ENCODE measurements at places on chromosomes 5 and 9.

DNA sequence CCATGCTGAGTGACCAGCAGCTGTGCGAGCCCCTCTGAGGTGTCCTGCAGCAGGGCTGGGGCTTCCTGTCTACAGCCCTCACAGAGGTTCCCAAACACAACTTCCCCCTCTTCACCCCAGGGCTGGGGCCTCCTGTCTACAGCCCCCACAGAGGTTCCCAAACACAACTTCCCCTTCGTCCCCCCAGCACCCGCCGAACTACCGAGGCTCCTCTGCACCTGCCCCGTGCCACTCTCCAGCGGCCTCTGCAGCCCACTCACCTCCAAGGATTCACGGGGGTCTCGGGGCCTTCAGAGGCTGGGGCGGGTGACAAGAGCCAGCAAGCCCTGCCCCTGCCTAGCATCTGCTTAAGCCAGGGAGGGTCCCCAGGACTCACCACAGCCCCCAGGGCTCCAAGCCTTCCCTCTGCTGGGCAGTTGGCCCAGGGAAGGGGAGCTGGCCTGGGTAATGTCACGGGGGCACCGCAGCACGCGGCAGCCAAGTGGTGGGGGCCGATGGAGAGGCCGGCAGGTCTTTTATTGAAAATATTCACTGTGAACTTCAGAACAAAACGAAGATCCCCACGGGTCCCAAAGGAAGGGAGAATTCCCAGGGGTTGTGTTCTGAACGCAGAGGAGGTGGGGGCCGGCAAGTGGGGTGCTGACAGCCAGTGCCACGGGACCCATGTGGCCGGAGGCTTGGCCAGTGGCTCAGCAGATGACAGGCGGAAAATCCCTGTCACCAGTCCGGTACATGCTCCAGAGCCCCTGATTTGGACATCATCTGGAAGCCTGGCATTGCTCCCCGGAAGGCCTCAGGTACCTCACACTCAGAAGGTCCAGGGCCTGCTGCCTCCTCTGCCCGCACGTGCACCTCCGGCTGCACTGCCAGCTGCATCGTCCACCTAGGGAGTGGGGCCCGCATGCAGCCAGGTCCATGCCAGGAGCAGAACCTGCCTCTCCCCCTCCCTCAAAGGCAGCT lies 125.3 kb downstream of the ADAMTS2 start:
- DNase-seq, result no peak

- no peak for DNase-seq
Measured at GRCh38 chr9:107705521-107705920, 216.0 kb upstream of the KLF4 start.

DNA sequence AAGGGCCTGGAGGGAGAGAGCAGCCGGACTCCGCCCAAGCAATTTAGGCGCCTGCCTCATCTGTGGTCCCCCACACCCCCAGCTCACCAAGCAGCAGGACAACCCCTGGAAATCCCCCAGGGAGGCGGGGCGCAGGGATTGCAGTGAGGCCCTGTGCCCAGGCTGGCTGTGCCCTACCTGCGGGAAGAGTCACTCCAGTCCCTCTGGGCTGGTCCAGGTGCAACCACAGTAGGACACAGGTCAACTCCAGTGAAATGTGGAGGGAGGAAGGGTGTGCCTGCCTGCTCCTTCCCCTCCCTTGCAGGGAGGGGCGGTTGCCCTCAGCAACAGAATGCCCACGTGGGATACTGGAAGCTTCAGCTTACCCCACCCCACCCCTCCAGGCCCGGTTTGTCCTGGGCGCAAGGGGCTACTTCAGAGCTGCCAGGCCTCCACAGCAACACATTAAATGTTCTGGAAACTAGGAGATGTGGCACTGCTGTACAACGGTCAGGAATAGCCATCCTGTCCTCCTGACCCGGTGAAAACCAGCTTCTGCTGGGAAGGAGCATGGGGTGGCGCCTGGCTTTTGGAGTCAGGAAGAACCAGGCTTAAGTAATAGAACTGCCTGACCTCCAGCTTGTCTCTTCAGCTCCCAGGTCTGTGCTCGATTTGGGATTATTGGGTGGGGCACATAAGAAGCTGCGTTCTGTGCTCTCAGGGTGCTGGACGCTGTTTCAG lies 22.5 kb downstream of the ABO start:
- no peak for DNase-seq

DNA sequence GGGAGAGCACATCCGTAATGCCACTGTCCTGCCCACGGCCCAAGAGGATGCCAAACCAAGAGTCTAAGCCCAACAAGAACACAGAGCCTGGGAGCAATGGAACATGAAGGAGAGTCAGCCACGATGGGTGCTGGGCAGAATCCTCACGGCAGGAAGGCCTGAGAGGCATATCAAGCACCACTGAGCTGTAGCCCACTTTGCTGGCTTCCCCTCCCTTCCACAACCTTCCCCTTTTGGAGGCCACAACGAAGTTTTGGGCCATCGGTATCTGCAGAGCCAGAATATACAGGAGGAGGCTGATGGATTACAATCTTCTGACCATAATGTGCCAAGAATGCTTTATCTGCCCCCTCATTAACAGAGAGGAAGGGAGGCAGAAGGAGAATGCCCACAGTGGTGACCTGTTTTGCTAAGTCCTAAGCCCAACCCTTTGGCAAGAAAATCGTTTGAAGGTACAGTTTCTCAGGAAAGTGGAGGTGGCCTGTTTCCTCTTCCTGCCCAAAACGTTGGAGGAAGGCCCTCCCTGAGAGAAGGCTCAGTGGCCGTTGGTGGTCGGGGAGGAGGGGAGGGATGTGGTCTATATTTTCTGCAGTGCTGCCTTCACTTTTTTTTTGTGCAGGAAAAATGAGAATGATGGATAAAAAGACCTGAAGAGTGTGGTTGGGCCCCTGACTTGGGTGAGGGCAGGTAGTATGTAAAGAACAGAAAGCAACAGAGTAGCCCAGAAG lies 26.2 kb downstream of the MACROH2A1 start:
- DNase-seq, result no peak

GRCh38 chr5:88544671-88545070 lies 276.0 kb upstream of the TMEM161B start:
- DNase-seq, result no peak

GRCh38 chr5:127699416-127699815 lies 3.8 kb upstream of the CCDC192 start:
- DNase-seq, result no peak

DNA sequence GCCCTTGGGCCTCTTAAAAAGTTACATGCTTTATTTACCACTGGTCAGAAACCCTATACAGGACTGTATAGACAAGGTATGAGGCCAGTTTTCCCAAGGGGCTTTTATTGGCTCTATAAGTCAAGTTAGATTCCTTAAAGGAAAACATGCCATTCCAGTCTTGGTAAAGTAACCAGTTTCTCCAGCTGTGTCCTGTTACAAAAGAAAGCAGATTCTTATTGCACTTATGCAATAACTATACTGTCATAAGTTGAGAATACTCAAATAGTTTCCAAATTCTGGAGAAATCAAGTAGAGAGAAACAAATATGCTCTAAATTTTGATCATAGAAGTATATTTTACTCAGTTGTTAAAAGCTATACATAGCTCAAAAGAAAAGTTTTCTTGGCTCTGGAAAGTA lies 47.2 kb downstream of the PTGS1 start:
- no peak for DNase-seq

DNA sequence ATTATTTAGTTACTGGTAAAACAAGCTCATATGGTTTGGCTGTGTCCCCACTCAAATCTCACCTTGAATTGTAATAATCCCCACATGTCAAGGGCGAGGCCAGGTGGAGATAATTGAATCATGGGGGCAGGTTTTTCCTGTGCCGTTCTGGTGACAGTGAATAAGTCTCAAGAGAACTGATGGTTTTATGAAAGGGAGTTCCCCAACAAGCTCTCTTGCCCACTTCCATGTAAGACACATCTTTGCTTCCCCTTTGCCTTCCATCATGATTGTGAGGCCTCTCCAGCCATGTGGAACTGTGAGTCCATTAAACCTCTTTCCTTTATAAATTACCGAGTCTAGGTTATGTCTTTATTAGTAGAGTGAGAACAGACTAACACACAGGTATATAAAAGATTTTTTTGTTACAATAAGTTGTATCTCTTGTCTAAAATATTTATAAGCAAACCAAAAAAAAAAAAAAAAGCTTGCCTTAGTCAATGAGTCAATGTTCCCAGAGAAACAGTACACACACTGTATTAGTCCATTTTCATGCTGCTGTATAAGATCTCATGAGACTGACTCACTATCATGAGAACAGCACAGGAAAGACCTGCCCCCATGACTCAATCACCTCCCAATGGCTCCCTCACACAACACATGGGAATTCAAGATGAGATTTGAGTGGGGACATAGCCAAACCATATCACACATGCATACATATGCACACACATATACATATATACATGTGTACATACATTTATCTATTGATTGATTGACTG lies 138.3 kb downstream of the BASP1 start:
- no peak for DNase-seq

- DNase-seq, result no peak
Measured at GRCh38 chr5:60672693-60673264, 27.2 kb downstream of the DEPDC1B start.

GRCh38 chr5:171569065-171569712 lies 149.7 kb downstream of the FGF18 start:
- no peak for DNase-seq

GRCh38 chr5:114467729-114468128 lies 105.9 kb downstream of the KCNN2 start:
- DNase-seq, result no peak

- no peak for DNase-seq
Measured at GRCh38 chr5:157918811-157919742, 60.1 kb upstream of the CLINT1 start.

DNA sequence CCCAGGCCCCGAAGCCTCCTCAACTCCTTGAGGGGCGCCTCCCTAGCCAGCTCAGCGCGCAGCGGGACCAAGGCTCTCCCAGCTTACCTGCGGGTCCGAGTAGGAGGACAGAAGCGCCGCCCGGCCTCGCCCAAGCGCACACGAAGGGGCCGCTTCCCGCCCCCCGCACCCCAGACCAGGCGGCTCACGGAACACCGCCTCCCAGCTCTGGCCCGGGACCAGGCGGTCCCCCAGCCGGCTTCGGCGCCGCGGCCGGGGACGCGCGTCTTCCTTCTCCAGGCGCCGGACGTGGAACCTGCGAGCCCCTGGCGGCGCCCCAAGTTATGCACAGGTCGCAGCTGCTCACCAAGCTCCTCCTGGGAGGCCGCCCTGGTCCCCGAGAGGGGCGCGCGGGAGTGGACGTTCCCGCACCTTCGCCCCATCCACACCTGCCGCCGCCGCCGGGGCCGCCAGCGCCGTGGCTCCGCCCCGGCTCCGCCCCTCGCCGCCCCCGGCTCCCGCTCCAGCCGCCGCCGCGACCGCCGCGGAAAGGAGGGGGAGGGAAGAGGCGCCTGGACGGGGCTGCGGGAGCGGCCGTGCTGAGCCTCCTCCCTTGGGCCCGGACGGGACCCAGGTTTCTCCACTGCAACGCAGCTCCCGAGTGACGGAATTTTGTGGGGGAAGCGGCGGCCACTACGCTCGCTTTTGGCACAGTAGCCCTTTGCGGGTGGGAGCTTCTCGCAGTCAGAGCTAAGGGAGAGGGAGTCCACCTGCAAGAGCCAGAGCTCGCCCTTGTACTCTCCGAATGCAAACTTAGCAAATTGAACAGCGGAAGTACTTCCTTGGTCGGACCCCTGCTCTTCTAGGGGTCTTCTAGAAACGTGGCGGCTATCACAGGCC lies 77.5 kb upstream of the IFNE start:
- DNase-seq, result peak; percentile 80

GRCh38 chr9:70257991-70258691 lies 637 bp upstream of the SMC5 start:
- DNase-seq, result peak; percentile 34

- DNase-seq, result no peak
Measured at GRCh38 chr5:75322066-75322465, 15.0 kb upstream of the HMGCR start.

- DNase-seq, result no peak
Measured at GRCh38 chr5:80577707-80578106, 7.6 kb upstream of the ANKRD34B start.

DNA sequence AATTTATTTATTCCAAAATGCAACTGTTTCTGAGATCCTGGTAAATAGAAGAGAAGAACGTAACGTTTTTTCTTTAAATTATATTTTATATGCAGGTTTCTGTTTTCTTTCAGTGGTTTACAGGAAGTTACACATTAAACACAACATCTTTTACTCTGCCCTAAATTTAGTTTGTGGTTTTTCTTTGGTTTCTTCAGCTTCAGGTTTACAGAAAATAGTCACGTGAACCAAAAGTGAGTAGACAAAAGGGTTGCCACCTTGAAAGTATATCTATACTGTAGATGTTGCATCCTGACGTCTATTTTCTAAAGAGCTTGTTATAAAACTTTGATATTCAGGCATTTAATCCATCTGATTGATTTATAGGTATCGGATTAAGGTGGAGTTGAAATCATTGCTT lies 1236.6 kb downstream of the MAT2B start:
- no peak for DNase-seq

- no peak for DNase-seq
Measured at GRCh38 chr5:10861423-10861790, 100.4 kb upstream of the DAP start.

DNA sequence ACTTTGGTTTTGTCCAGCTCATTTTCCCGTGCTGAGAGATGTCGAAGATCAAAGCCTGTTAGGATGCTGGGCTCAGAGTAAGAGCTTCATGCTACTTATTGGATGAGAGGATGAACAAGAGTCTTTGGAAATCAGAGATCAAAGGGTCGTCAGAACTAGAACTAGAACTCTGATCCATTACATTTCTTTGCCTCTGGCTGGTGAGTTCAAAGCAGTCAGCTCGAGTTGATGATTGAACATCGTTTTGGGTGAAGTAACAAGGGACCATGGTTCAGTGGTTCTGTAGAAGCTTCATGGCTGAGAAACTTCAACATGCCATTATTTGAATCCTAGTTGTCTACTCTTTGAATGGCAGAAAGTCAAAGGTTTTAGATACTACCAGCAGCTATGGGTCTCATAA lies 320.3 kb downstream of the ARHGEF28 start:
- no peak for DNase-seq

- no peak for DNase-seq
Measured at GRCh38 chr9:115191667-115192066, 73.7 kb upstream of the TNC start.

DNA sequence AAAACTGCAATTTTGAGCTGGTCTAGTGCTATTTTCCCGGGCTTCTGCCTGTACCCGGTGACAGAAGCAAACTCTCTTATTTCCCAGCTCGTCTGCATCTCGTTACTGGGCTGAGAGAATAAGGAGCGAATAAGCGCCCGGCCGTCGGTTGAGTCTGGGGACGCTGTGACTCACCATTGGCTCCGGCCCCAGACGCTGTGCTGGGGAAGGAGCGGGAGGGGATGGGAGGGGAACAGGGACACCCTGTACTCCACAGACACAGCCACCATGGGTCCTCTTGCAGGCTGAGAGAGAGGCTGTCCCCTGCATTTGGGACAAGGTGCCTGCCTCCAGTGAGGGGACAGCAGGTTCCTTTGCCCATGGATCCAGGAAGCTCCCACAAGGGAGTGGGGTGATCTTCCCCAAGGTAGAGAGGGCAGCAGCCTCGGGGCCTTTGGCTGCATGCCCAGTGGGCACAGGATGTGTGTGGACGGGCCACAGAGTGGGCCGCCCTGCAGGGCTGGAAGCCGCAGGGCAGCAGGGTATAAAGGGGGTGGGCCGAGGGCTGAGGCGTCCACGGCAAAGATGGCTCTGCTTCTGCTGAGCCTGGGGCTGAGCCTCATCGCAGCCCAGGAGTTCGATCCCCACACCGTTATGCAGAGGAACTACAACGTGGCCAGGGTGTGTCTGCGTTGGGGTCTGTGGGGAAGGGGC lies at the start of gene LCN9:
LCN9 (plus strand) TSS at position 552 of the 693 bp plus-strand sequence; CDS start at position 565, 13 bp downstream.
- no peak for DNase-seq
